ENCODE measurements at places on chromosomes 2 and 18. TPM values are rescaled to one million over a fixed set of nuclear protein-coding genes. Genes with fewer than 3 reads are reported as not detected.

Gene GATA6
- not detected for total RNA-seq

Gene RASGRP3
- not detected for total RNA-seq

- no peaks in the 10 kb centered on the region for H3K27me3 ChIP-seq
- no peak overlapping the region for H3K27ac ChIP-seq
- DNase-seq, result no peak
- H3K4me1 ChIP-seq, result no peaks in the 10 kb centered on the region
- H3K4me3 ChIP-seq, result no peak overlapping the region
- H3K36me3 ChIP-seq, result no peaks in the 10 kb centered on the region
These were observed 128.4 kb upstream of the PXDN start for GRCh38 chr2:1872602-1873183.

GRCh38 chr2:57720728-57721627 lies 325.6 kb upstream of the VRK2 start:
- no peaks in the 10 kb centered on the region for H3K36me3 ChIP-seq
- no peak overlapping the region for H3K27ac ChIP-seq
- no peaks in the 10 kb centered on the region for H3K27me3 ChIP-seq
- no peaks in the 10 kb centered on the region for H3K4me1 ChIP-seq
- H3K4me3 ChIP-seq, result peak overlapping the region; percentile 43

DNA sequence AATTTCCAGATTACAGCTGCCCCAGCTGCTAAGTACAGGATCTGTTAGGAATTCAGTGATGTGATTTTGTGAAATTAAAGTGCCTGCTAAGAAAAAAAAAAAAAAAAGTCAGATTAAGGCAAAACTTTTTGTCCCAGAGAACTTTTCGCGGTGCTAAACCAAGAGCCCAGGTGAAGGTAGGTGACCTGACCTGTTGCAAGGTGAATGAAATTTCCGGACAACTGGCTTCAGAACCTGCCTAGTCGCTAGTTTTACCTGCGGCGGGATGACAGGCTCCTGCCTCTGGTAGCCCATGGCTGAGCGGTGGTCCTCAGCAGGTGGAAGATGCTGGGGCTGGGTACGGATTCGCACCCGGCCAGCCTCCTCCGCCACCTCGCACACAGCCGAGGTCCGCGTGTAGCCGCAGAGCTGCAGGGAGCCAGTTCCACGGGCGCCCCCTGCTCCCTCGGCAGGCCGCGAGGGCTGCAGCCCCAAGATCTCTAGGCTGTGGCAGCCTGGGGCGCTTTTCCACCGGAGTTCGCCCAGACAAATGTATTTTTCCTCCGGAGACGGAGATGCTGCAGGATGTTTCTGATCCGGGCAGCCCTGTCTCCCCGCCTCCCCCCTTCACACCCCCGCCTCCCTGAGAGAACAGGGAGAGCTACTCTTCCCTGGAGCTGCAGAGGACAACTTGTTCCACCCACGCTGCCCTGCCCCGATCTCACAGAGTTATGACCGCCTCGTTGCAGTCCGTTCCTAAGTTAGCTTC lies at the start of gene SLC38A11:
TSS of gene SLC38A11 (minus strand) at position 572 of the 748 bp plus-strand sequence. CDS start at position 294, 278 bp downstream.
- no peaks in the 10 kb centered on the region for H3K4me1 ChIP-seq
- H3K27me3 ChIP-seq, result no peaks in the 10 kb centered on the region
- H3K36me3 ChIP-seq, result no peaks in the 10 kb centered on the region
- no peak within 1 kb of the TSS for H3K4me3 ChIP-seq

DNA sequence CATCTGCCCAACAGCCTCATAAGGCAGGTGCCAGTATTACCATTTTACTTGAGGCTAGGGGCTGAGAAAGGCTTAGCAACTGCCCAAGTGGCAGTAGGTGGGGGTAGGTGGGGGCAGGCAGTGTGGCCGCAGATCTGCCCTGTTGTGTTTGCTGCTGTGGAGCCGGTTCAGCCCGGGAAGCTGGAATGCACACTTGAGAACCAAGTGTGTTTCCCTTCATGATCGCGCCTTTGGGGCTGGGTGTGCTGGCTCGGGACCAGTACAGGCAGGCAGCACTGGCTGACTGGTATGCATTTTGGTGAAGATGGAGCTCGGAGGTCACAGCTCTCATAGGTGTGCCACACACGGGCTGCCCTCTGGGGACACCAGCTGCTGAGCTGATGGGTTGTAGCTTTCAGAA lies 85.1 kb downstream of the CABLES1 start:
- DNase-seq, result no peak
- peaks cover 5% of the 10 kb centered on the region for H3K36me3 ChIP-seq
- H3K27me3 ChIP-seq, result no peaks in the 10 kb centered on the region

GRCh38 chr2:143399631-143400069 lies 270.4 kb downstream of the ARHGAP15 start:
- DNase-seq, result no peak
- H3K4me3 ChIP-seq, result no peak overlapping the region
- no peaks in the 10 kb centered on the region for H3K4me1 ChIP-seq
- no peaks in the 10 kb centered on the region for H3K36me3 ChIP-seq
- H3K27me3 ChIP-seq, result no peaks in the 10 kb centered on the region

GRCh38 chr18:25853691-25854433 lies 236.6 kb downstream of the SS18 start:
- H3K36me3 ChIP-seq, result no peaks in the 10 kb centered on the region
- no peaks in the 10 kb centered on the region for H3K27me3 ChIP-seq
- H3K4me3 ChIP-seq, result no peak overlapping the region
- H3K4me1 ChIP-seq, result no peaks in the 10 kb centered on the region

Data from H9 (cell line).